ENCODE measurements at places on chromosomes 1 and 21.

DNA sequence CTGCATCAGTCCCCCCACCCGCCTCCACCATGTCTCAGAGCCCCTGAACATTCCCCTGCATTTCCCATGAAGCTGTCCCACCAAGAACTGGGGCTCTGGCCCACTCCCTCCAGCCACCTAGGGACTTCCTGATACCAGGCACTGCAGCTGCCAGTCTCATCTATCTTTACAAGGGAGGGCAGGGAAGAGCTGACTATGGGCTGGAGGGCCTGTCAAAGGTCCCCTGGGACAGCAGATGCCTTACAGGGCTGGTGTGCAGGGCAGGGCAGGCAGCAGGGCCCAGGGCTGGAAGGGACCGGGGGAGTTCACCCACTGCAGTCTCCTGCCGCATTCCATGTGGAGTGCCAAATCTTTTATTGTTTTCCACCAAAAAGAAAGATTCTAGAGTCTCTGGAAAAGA, 17.6 kb downstream of the SHISA4 start:
- DNase-seq, result no peak

- no peak for DNase-seq
These were observed 167.5 kb upstream of the ZC3H12A start for GRCh38 chr1:37306871-37307270.

GRCh38 chr1:85898861-85899260, 190.6 kb upstream of the ZNHIT6 start:
- DNase-seq, result no peak

DNA sequence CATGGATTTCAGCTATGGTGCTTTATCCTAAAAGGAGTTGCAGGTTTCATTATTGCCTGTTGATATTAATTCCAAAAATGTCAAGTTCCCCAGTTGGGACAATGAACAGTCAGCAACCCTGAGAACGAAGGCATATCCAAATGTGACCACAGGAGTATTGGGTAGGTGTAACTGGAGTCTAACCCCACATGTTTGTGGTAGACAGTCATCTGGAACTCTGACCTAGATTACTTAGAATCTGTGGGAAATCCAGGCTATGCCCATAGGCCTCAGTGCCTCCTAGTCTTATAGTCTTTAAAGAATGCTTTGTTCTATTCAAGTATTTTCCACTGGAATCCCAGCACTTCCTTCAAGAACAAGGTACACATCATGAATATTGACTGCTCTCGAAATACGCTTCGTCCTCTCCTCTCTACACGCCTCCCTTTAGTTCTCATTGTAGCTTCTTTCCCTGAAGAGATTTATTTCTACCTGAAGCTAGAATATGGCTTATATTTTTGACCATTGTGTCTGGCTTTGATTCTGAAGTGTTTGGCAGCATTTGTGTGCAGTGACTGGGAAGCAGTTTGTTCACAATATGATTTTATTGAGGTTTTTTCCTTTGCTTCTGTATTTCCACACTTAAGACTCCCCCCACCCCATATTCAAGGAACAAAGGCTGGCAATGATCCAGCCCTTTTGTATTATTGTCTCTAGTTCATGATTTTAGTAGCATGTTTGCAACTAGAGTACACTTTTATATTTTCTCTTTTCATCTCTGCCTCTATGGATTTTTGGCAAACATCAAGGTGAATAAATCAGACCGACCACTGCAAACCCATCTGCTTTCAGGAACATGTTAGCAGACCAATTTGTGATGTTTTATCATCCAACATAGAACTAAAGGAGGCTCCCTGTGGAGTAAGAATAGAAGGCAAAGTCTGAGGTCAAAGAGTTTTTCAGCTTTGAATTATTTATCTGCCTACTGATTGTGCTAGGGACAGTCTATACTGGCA, 178.6 kb downstream of the GPR52 start:
- no peak for DNase-seq

DNA sequence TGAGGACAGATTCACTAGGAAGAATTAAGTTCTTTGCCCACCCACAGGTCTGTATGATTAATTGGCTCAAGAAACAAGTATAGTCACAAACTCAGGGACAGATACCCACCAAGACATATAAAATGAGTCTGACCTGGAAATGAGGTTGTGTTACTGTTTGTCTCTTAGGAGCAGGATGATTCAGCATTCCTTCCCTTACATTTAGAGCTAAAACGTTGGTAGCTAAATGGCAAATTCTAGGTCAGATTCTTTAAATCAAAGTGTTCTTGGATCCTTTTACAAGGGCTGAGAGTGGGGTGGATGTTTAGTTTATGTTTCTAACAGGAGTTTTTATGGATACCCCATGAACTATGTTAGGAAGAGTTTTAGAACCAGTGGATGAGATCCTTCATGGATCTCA, 4.7 kb downstream of the RIMKLA start:
- DNase-seq, result no peak

GRCh38 chr1:242205622-242206489, 207.0 kb upstream of the MAP1LC3C start:
- DNase-seq, result no peak

Data from stimulated activated CD8-positive, alpha-beta memory T cell treated with anti-CD3 and anti-CD28 coated beads, Interleukin-7, amount 100 ng/mL, for 24 hours (primary cell).